Stimulated activated CD8-positive, alpha-beta memory T cell treated with anti-CD3 and anti-CD28 coated beads, Interleukin-15, amount 100 ng/mL, for 1 hour (primary cell): ENCODE measurements at places on chromosomes 3 and 15.

DNA sequence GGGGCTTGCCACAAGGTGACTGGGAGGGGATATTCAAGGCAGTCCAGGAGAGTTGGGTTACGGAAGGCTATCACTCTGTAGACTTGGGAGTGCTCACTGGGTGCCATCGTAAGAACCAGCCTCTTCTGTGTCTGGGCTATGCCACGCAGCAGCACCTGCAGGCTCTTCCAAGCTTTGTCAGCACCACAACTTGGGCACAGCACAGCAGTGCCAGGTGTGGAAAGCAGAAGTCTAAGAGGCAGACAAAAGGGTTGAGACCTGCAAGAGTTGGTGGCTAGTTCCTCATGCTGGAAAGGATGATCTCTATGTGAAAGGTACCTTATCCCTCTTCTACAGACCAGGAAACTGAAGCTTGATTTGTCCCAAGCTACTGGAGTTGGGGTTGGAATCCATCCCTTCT lies 15.8 kb downstream of the CX3CR1 start:
- no peak for DNase-seq

DNA sequence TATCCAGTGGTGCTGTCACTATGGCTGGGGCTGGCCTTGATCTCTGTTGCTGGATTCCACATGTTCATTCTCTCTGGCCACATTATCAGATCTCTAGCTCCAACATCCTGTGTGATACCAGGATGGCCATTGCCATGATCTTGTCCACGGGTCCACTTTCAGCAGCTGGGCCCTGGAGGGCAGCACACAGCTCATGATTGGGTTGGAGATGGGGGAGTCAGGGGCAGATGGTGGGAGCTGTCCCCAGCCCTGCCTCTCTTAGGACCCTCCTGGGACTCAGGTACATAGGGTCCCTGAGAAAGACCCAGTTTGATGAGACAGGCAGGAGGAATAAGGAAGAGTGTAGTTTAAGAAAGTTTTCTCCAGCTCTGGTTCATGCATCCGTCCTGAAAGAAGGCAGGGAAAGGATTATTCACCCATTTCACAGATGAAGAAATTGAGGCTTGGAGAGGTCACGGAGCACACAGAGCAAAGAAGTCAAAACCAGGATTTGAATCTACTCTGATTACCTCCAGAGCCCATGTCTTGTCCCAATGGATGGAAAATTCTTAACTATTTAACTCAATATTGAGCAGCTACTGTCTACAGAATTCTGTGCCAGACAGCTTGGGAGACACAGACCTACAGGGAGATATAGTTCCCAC lies 100.5 kb downstream of the LINGO1 start:
- no peak for DNase-seq

DNA sequence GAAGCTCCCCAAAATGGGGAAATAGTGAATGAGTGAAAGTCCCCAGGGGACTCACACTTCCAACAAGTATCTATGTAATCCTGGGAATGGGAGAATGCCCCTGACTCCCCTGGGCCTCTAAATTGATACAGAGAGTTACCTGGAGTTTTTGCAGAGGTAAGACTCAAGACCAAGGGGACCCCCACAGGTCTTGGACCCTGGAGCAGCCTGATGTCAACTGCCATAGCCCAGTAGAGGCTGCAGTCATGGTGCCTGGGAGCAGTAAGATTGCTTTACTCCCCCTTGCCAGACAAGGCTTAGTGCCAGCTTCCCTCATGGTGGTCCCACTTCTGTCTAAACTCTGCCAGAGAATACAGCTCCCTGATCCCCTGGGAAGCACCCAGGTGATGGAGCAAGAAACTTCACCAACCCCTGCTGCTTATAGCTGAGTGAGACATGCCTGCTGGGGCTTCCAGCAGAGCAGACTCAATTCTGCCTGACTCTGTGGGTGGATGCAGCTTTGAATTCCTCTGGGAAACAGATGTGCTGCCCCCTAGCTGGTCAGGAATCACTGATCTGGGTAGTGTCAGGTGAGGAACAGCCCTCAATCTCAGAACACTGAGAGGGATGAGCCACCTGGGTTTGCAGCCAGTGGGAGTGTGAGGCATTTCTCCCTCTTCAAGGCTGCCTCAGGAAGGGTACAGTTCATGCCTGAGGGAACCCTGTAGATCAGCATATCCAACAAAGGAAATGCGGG lies 485.9 kb downstream of the NSUN3 start:
- DNase-seq: no peak

DNA sequence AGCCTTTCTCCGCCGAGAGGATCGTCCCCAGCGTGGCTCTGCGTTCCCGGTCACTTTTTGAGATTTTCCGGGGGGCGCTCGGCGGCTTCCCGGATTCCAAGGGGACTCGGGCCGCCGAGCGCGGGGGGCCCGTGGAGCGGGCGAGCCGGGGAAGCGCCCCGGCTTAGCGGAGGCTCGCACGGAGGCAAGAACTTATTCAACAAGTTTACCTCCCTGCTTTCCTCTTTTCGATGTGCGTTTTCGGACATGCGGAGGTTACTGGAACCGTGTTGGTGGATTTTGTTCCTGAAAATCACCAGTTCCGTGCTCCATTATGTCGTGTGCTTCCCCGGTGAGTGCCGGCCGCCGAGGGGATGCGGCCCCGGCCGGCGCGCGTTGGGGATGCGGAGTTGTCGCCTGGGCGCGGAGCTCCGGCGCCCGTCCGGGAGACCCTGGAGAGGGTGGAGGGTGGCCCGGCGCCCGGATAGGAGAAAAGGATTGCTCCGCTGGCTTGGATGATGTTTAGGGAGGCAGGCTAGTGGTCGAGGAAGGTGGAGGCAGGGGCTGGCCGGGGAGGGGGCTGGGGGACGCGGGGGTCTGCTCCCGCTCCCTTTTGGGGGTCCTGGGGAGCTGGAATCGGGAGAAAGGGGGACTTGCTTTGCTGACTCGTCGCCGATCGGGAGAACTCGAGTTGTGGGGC lies 810 bp downstream of the PTPRG start:
- DNase-seq: no peak

DNA sequence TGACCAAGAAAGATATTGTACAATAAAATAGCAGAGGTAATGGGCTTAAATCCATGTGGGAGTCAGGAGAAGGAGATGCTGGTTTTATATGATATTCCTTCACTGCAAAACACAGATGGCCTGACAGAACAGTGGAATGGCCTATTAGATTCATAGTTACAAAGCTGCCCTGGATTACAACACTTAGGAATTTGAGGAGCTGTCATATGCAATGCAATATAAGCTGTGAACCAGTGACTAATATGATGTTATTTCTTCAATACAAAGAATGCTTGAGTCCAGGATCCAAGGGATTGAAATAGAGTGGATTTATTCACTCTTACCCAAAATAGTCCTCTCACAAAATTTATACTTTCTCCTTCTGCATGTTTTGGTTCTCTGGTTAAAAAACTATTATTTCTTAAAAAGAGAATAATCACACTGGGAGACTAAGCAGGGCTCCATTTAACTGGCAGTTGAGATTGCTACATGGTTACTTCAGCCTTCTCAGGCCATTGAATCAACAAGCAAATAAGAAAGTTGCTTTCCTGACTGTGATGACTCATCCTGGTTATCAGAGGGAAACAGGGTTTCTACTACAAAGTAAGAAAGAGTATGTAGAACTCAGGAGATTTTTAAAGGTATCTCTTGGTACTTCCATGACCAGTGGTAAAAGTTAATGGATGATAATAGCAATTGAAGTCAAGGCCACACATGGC lies 79.8 kb upstream of the ZPLD1 start:
- DNase-seq: no peak

DNA sequence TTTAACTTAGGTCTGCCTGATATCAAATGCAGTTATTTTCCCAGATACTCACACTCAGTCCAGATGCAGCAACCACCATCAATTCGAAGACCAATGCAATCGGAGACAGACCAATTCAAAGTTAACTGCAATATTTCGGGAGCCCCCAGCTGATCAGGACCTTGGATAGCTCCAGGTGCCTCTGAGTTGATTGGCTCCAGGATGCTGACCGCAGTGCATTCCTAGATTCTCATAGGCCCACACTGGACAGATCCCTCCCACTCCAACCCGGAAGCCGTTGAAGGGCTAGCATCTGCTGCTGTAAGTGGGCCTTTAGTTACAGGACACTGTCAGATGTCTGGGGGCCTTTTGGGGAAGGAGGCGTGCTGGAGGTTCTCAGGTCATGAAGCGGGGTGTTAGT lies 89.5 kb upstream of the ATP2B2 start:
- DNase-seq: no peak

- no peak for DNase-seq
Measured at GRCh38 chr3:113847664-113848461, 9.3 kb downstream of the GRAMD1C start.

GRCh38 chr3:111051354-111051753 lies 20.3 kb upstream of the NECTIN3 start:
- no peak for DNase-seq

DNA sequence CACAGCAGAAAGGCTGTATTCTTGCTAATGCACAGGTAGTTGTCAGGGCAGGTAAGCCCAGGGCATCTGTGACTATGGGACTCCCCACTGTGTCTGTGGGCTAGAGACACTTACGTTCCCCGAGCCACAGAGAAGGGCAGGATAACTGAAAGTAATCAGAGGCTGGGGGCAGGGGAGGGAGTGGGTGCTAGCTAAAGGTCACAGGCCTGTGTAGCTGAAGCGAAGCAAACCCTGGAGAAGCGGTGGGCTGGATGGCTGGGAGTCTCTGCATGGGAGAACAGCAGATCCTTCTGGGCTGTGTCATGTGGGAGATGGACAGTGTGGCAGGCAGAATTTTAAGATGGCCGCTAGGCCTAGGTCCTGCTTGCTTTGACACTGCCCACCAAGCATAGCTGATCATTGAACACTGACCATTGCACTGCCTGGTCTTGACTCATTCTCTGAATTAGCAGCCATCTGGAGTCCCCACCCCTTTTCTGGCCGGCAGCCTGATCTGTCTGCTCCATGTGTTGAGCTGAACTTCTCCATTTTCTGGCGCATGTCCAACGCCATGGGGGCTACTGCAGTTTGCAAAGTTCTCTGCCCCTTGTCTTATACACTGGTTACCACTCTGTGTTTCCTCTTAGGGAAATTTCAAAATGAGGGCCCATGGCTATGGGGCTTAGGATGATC lies 110.0 kb downstream of the DGKG start:
- no peak for DNase-seq

GRCh38 chr3:160232014-160232413 lies 6.8 kb downstream of the C3orf80 start:
- DNase-seq: no peak

GRCh38 chr3:78090382-78090781 lies 1050.5 kb downstream of the ROBO2 start:
- no peak for DNase-seq

GRCh38 chr3:46094506-46094905 lies 67.2 kb upstream of the XCR1 start:
- DNase-seq: no peak

DNA sequence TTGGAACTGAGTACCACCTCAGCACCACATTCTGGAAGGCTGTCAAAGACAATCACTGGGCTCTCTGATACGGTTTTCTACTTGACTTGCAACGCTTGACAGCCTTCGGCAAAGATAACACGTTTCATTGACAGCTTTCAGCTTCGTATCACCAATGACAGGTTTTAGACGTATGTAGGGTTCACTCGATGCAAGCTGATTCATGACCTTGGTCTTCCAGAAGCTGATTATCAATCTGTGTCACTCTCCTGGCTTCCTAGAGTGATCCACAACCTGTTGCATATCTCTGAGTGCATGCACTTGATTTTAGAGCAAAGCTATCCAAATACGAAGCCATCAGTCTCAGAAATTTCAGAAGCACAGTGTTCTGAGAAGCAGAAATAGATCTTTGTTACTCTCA lies 381.6 kb downstream of the FEZF2 start:
- no peak for DNase-seq

GRCh38 chr15:59419170-59419569 lies 18.8 kb upstream of the FAM81A start:
- no peak for DNase-seq

DNA sequence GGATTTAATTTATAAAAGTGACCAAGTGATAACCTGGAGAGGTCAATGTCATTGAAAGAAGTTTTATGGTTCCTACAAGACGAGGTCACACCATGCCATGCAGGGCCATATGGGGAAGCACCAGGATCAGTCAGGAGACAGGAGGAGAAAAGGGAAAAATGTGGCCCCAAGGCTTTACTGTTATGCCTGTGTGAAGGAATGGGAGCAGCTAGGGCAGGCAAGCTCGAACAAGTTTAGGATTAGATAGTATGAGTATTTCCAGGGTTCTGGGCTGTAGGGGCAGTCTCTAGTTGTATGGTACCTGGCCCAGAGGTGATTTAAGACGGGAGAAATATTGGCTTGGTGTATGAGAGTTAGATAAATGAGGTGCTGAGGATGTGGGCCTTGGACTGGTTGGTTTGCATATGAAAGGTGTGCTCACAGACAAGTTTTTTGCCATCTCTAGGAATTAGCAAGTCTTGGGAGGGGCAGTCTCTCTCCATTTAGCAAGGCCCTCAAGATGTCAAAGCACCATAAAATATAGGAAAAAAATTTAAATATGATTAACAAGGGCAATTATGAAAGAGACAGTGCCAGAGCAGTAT lies 36.3 kb upstream of the DCLK3 start:
- DNase-seq: no peak

DNA sequence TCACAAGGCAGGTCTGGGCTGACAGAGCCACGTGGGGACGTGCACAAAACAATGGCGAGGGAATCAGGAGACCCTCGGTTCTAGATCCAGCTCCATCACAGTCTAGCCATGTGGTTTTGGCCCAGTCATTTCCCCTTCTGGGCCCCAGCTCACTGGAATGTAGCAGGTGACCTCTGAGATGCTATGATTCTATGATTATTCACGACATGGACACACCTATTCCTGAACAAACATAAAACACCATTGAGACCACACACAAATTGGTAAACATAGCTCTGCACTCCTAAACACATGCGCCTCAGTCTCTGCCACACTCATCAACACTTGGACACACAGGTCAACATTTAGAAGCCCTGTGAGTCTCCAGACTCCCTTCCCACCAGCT lies 9.0 kb downstream of the IGDCC4 start:
- DNase-seq: no peak

DNA sequence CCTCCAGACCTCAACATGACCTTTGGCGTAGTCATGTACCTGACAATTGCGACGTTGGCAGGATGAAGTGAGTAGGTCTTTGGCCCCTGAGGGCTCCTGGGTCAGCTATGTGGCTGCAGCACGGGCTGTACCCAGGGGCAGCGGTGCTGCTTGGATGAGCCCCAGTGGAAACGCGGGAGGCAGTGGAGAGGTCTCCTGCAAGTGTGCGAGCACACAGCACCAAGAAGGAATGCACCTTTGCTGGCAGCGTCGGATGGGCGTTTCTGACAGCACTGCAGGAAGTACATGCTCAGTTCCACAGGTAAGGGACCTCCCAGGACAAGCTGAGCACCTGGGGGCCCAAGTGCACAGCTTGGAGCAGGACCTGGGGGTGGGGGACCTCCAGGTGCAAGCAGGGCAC lies 67.4 kb upstream of the UNC13C start:
- no peak for DNase-seq
